ENCODE measurements at places on chromosomes 11 and 22.

GRCh38 chr11:69703453-69703767 lies 412 bp downstream of the FGF19 start:
- peaks cover 66% of the 10 kb centered on the region for H3K27me3 ChIP-seq
- no peak for DNase-seq
- H3K36me3 ChIP-seq = no peaks in the 10 kb centered on the region
- H3K27ac ChIP-seq = no peak overlapping the region
- H3K4me3 ChIP-seq = no peak overlapping the region
- peaks cover 7% of the 10 kb centered on the region for H3K4me1 ChIP-seq

DNA sequence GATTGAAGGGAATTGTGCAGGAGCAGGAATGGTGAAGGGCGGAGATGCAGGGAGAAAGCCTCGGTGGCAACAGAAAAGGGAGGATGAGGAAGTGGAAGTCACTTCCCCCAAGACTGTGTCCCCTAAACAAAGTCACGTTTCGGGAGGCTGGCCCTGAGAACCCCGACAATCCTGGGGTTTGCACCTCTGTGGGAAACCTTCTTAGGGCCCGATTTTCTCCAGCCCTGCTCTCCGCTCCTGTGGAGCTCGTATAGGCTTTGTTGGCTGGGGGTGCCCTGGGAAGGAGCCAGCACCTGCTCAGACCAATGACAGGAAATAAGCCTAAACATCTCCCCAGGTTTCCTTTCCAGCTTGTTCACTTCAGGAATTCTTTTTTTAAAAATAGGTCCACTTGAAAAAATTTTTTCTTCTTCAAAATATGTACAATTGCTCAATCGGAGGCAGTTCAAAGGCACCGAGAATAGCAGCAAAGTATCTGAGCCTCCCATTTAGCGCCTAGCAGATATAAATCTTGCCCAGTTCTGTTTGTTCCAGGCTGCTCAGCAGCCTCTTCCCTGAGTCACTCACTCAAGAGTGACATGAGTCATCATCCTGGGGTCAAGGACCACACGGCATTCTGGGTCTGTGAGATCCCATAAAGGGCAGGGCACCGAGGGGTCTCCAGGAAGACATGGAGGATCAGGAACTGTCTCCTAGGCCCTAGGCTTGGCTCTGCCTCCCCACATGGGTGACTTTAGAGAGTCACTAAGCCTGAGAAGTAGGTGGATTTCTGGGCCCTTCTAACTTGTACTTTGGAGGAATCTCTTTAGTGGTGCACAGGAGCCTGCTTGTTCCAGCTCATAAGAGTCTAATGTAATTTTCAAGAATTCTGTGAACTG lies 34.0 kb downstream of the IRAG1 start:
- no peak for DNase-seq
- no peak overlapping the region for H3K27ac ChIP-seq
- no peak overlapping the region for H3K4me3 ChIP-seq
- peaks cover 36% of the 10 kb centered on the region for H3K4me1 ChIP-seq
- peaks cover 2% of the 10 kb centered on the region for H3K27me3 ChIP-seq

DNA sequence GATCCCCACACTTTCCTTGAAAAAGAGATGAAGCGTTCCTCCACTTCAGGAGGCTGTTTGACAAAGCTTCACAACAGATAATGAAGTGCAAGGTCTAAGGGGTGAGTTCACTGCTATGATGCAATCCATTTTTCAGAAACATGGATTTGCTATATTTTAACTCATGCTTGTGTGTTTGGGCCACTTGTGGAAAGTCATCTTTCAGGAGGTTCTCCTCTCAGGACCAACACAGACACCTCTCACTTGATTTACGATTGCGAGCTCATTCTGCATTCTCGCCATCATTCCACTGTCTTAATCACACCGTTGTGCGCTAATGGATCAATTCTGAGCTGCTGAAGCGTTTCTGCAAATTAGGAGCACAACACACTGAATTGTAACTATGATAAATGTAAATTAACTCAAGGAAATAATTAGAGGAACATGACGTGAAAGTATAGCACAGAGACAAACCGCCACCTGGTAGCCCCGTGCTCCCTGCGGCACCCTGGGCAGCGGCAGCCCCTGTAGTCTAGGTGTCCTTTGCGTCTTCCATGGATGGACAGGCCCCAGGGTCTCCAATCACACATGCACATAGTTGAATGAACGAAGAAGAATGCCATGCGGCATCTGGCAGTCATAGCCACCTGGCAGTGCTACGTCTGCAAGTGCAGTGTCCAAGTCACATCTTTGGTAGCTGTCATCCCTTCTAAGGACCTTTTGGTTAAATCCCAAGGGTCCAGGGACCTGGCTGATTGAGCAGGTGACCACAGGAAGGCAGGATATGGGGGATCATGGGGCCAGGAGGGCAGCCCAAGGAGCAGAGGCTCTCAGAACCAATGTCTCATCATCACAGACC lies 28.1 kb upstream of the RTL6 start:
- no peak overlapping the region for H3K27ac ChIP-seq
- DNase-seq = no peak
- no peaks in the 10 kb centered on the region for H3K36me3 ChIP-seq
- H3K4me1 ChIP-seq = no peaks in the 10 kb centered on the region
- H3K27me3 ChIP-seq = peaks cover 2% of the 10 kb centered on the region
- no peak overlapping the region for H3K4me3 ChIP-seq

GRCh38 chr11:43931717-43932039 lies 10.8 kb upstream of the C11orf96 start:
- H3K27me3 ChIP-seq = peaks cover 7% of the 10 kb centered on the region
- H3K36me3 ChIP-seq = no peaks in the 10 kb centered on the region
- peaks cover 11% of the 10 kb centered on the region for H3K4me1 ChIP-seq
- H3K4me3 ChIP-seq = no peak overlapping the region

DNA sequence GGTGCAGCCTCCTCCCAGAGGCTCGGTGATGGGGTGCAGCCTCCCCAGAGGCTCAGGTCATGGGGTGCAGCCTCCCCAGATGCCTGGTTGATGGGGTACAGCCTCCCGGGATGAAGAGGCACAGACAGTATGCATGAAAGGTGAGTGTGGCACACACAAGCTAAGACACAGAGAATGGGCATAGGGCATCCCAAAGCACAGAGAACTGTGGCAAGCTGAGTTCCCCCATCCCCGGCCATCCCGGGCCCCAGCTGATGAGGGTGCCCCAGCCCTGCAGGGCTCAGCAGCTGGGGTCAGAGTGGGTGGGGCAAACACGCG lies 4.8 kb upstream of the SYT8 start:
- H3K4me3 ChIP-seq = no peak overlapping the region
- no peak overlapping the region for H3K27ac ChIP-seq
- no peak for DNase-seq

DNA sequence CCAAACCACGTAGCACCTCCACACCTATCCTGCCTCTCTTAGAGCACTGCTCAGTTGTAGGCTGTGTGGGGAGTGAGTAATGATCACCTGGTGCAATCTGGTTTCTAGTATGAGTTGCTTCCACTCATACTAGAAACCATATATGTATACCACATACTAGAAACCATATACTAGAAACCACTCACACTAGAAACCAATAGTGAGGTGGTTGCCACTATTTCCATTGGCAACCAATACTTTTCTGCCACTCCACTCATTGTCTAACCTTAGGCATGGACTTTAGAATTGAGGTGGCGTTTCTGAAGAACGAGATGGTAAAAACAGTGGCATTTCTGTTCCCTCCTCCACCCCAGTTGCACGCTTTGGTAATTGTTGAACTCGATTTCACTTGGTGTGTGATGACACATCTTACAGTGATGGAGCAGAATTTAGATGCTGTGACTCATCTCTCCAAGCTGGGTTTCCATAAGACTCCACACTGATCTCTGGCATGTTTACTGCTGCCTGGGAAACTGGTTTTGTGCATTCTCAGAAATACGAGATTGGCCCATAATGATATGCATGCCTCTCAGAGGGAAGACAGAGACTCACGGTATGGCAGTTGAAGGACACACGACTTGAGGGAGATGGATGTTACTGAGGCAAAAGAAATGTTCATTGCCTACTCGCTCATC lies 82.9 kb downstream of the KIRREL3 start:
- no peak for DNase-seq
- no peaks in the 10 kb centered on the region for H3K36me3 ChIP-seq
- H3K4me1 ChIP-seq = peaks cover 5% of the 10 kb centered on the region
- no peak overlapping the region for H3K4me3 ChIP-seq
- H3K27me3 ChIP-seq = no peaks in the 10 kb centered on the region
